ENCODE measurements at places on chromosomes 5 and 9. TPM values are rescaled to one million over a fixed set of nuclear protein-coding genes. Genes with fewer than 3 reads are reported as not detected.

SAXO1 gene
- not detected for total RNA-seq

CDH12 gene
- total RNA-seq: not detected

CCL28 gene
- 1.6 TPM for total RNA-seq

CSF2 gene
- not detected for total RNA-seq

FAM153A gene
- 5.2 TPM for total RNA-seq

TAF11L5 gene
- total RNA-seq: not detected

TMEM250 gene
- total RNA-seq: 21.6 TPM

C9orf50 gene
- not detected for total RNA-seq

PCA3 gene
- not detected for total RNA-seq

PRRX2 gene
- total RNA-seq: 5.3 TPM

SHB gene
- 34.6 TPM for total RNA-seq

IPPK gene
- 19.6 TPM for total RNA-seq

NPR3 gene
- total RNA-seq: 26.2 TPM

ADGRD2 gene
- total RNA-seq: not detected

C9 gene
- not detected for total RNA-seq

FRRS1L gene
- total RNA-seq: 5.7 TPM

SHROOM1 gene
- total RNA-seq: 7.2 TPM

PTGS1 gene
- 37.3 TPM for total RNA-seq

RABEPK gene
- total RNA-seq: 10.0 TPM

TMEM174 gene
- not detected for total RNA-seq

NAIP gene
- 13.7 TPM for total RNA-seq

SHOC1 gene
- total RNA-seq: not detected

TNFSF8 gene
- total RNA-seq: 1.2 TPM

TIGD6 gene
- total RNA-seq: 4.1 TPM

SOWAHA gene
- not detected for total RNA-seq

SLC34A1 gene
- total RNA-seq: not detected

C5orf46 gene
- 2.7 TPM for total RNA-seq

GBA2 gene
- total RNA-seq: 97.7 TPM

SPINK13 gene
- not detected for total RNA-seq

RANBP3L gene
- 0.18 TPM for total RNA-seq

DND1 gene
- 0.35 TPM for total RNA-seq

SLC6A19 gene
- total RNA-seq: not detected

CYSRT1 gene
- total RNA-seq: not detected

HABP4 gene
- total RNA-seq: 19.5 TPM
